Bronchial epithelial cell (primary cell): ENCODE measurements at places on chromosomes 4 and X. TPM values are rescaled to one million over a fixed set of nuclear protein-coding genes. Genes with fewer than 3 reads are reported as not detected.
A peak's percentile ranks its signal among the peaks of the same experiment; 100 is the strongest.

The PSAPL1 gene
- 0.26 TPM in 1 of 2 replicates, not detected in the other for total RNA-seq

The YY2 gene
- total RNA-seq = 0.79 and 1.3 TPM in 2 replicates

The AKAP14 gene
- total RNA-seq = not detected in 2 replicates

The ADAM29 gene
- total RNA-seq = not detected in 2 replicates

The RBM47 gene
- total RNA-seq = 35.0 and 42.9 TPM in 2 replicates

- no peak for DNase-seq
Observed at GRCh38 chrX:2434270-2435163, 66.3 kb downstream of the DHRSX start.

DNA sequence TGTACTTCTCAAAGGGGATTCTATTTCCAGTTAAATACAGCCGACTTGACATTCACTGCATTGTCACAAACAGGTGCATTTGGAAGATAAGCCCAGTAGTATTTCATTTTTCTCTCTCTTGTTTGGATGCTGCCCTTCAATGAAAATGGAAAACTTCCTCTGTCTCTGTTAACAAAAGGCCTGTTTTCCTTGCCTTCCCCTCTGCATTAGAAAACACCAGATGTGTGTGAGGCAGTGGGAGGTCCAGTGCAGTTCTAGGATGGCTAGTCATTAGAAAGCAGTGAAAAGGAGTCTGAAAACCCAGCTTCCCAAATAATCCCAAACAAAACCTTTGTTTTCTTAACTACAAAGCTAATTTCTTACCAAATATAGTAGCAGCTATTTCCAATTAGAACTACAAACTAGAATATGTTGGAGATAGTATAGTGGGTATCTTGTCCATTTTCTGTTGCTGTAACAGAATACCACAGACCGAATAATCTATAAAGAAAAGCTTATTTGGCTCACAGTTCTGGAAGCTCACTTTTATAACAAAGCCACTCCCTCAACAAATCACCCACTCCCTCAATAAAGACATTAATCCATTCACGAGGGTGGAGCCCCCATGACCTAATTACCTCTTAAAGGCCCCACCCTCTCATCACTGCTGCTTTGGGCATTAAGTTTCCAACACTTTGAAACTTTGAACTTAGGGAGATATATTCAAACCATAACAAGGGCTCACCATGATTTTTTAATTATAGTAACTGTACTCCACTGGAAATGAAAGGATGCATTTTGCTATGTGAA, 452.1 kb upstream of the RPS6KA3 start:
- DNase-seq = no peak

DNA sequence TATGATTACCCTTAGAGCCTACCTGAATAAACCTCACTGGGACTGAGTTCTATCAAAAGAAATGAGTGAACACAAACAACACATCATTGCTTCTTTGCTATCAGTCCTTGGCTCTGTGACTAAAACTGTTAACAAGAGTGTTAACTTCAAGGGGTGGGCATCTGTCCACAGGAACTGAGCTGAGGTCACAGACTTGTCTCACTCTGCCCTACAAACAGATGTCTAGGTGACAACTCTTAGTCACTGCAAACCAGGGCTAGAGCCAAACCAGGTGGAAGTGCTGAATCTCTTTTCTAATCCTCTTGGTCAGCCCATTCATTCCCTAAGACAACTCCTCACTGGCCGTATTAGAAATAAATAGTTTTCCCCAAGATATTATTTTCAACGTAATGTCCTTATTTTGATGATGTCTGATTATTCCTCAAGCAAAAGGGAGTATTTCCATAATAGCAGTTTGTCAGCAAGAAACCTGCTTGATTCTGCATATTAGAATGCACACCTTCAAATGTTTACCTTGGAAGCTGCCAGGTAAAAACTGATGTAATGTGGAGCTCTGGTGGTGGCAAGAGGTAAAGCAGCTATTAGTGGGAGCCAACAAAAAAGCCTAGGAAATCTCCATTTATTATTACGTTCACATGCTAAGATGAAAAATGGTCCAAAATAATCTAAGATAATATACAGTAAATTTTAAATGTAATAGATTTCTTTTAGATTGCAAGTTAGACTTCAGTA, 4.0 kb downstream of the COL25A1 start:
- peak; percentile 49 for DNase-seq

GRCh38 chrX:16867947-16868346, 2.2 kb downstream of the RBBP7 start:
- DNase-seq = no peak

- DNase-seq = no peak
Observed at GRCh38 chr4:42627885-42628646, 28.8 kb downstream of the ATP8A1 start.

- no peak for DNase-seq
Observed at GRCh38 chr4:79982601-79983322, 90.3 kb downstream of the ANTXR2 start.

- DNase-seq = no peak
Observed at GRCh38 chr4:107854356-107855022, 29.8 kb downstream of the SGMS2 start.

GRCh38 chr4:95411371-95412088, 137.2 kb downstream of the UNC5C start:
- DNase-seq = no peak

GRCh38 chr4:123748806-123749205, 352.2 kb downstream of the SPRY1 start:
- no peak for DNase-seq

GRCh38 chr4:81378386-81378785, 93.3 kb downstream of the RASGEF1B start:
- DNase-seq = no peak

- peak; percentile 76 for DNase-seq
Observed at GRCh38 chrX:37380924-37381323, 31.8 kb downstream of the PRRG1 start.

DNA sequence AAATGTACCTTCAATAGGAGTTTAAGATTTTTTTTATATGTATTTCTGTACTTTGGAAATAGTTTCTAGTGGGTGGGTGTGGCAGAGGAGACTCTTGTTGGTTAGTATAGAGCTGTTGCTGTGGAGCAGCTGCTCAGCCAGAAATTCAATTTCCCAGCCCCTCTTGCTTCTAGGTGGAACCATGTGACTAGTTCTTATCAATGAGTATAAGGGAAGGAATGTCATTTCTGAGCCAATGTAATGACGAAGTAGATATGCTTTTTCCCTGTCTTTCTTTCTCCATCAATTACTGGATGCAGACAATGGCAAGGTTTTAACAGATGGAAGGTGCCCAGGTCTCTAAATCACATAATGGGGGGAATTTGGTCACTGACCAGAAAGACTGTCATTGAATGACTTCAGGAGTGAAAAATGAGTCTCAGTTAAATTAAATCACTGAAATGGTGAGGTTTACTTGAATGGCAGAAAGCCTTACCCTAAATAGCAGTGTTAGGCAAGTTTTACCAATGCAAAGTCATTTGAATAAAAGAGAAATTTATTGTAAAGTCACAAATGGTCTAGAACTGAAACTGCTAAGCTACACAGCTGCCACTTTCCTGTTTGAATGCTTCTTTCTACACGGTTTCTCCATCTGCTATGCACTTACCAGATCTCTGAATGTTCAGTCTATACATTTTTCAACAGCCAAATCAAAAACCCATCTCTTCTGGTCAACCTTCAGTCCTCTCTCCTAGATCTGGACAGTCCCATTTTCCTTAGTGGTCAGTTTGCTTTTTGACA, 795.4 kb upstream of the MAGEB2 start:
- peak; percentile 15 for DNase-seq

GRCh38 chr4:182547435-182547834, 304.2 kb downstream of the TENM3 start:
- no peak for DNase-seq
